ENCODE measurements at places on chromosomes 2 and 18.

GRCh38 chr2:195456771-195457170, 200.3 kb upstream of the SLC39A10 start:
- no peak for DNase-seq

GRCh38 chr18:28575123-28575522, 398.2 kb upstream of the CDH2 start:
- DNase-seq = no peak

DNA sequence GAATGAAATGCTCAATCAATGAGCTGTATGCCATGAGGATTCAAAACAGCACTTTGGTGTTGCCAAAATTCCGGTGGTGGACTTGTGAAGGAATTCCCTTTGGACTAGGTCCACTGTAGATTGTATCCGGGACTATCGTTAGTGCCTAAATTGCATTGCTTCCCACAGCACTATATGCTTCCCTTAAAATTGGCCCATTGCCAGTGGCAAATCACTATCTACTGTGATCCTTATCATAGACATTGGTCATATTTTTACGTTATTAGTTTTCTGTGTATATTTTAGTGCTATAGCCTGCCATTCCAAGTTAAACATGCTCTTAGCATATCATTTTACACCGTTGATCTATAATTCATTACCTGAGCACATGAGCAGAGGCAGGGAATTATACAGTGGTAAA, 1.7 kb downstream of the PJVK start:
- no peak for DNase-seq

DNA sequence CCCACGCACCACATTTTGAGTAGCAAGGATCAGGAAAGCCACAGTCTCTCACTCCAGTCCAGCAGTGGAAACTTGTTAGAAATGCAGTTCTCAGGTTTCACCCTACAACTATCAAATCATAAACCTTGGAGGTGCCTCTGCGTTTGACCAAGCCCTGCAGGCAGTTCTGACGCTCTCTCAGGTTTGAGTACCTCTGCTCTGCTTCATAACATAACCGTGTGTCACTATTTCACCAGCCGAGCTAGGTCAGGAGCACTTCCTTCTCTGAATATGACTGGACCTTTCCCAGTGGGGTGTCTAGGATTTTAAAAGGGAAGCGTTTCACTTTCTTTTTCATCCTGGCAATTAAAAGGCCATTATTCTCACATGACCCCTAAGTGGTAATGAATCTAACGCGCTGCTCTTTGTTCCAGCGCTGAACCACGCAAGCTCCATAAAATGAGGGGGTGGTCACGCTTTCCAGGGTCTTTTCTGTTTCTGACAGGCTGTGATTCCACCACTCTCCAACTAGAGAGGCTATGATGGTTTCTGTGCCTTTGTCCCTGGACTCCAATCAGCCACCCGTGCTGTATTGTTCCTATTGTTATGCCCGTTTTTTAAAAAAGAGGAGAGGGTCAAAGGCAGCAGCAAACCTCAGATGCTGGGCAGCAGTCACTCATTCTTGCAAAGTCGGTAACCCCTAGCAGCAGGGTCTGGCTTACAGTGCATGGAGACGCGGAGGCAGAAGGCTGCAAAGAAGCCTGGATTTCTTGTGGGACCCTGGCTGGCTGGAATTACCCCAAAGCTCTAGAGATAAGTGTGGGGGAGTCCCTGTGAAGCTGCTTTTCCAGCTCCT, 75.2 kb upstream of the CTNNA2 start:
- DNase-seq = no peak

DNA sequence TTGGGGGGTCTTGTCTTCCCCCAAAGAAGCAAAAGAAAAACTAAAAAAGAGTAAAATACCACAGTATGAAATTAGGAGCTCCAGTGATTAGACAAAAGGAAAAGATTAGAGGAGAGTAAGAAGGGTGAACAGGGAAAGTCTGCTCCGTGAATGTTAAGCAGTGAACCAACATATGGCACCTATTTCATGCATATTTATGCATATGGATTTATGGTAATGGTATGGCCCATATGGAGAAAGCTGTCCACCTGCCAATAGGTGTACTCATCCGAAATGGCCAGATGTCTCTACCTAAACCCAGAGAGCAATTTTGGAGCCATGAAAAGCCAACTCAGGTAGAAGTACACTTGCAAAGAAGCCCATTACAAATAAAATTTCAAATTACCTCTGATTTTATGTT, 404.0 kb upstream of the RAB6C start:
- DNase-seq = no peak

DNA sequence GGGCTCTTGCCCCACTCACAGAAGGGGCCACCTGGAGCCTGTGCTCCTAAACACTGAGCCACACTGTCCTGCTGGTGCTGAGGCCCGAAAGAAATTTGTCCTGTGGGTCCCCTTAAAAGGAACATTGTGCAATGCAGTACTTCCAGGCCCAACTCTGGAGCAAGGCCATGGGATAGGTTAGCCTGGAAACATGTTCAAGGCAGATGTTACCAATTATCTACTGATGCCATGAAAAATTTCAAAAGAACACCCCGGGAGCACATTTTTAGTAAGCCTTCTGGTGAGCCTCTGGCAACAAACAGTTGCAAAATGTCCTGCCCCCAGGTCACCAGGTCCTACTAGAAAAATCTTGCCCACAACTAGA, 12.3 kb upstream of the PTMA start:
- DNase-seq = no peak

DNA sequence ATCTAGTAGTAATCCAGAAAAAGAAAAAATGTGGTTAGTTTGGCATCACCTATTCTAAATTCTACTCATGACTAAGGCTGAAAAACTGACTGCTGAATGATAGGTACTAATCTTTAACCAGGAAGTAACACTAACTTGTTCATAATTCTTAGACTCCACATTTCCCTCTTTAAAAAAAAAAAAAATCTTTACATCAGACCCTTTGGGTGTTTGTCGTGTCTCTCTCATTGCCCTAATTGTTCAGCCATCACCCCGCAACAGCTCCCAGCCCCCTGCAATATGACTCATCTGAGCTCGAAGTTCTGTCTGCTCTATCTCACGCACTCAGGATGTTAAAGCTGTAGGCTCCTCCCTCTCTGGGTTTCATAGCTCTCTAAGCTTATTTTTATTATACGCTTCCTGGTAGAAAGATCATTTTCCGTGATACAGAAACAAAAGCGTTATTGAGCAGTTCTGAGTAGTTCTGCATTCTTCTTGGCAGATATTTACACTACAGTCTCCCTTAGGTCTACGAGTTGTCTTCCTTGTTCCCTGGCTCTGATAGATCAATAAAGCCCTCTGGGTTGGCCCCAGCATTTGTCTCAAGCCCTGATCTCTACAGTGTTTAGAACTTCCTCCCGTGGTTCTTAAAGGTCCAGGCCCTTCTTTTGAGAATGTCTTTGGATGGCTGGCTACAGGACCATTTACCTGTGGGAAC, 95.6 kb downstream of the TNFRSF11A start:
- DNase-seq = peak; percentile 80

GRCh38 chr18:79388043-79388442, 7.7 kb upstream of the NFATC1 start:
- DNase-seq = no peak

- no peak for DNase-seq
Measured at GRCh38 chr2:150759106-150759505, 271.6 kb upstream of the RND3 start.

DNA sequence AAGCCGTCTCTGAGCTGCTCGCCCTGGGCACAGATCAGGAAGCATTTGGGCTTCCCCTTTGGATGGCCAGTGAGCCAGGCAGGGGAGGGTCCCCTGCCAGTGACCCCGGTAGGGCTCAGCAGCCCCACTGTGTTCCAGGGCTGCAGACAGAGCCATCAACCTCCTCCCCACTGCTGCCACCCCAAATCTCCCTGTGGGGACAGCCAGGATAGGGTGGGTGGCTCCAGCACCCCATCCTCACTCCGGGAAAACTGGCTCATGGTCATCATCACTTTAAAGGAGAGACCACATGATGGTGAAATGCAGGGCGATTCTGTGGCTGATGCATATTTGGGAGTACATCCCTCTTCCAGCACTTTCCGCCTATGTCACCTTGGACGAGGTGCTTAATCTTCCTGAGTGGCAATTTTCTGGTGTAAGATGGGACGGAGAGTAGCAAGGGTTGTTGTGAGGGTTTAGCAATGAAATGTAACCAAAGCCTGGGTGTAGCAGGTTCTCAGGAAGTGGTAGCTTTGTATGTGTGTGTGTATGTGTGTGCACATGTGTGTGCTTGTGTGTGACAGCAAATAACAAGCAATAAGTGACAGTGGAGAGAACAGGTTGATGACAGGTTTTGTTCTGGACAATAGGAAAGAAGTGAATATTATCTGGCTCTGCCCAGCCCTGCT, 61.8 kb downstream of the ACAA2 start:
- peak; percentile 62 for DNase-seq

DNA sequence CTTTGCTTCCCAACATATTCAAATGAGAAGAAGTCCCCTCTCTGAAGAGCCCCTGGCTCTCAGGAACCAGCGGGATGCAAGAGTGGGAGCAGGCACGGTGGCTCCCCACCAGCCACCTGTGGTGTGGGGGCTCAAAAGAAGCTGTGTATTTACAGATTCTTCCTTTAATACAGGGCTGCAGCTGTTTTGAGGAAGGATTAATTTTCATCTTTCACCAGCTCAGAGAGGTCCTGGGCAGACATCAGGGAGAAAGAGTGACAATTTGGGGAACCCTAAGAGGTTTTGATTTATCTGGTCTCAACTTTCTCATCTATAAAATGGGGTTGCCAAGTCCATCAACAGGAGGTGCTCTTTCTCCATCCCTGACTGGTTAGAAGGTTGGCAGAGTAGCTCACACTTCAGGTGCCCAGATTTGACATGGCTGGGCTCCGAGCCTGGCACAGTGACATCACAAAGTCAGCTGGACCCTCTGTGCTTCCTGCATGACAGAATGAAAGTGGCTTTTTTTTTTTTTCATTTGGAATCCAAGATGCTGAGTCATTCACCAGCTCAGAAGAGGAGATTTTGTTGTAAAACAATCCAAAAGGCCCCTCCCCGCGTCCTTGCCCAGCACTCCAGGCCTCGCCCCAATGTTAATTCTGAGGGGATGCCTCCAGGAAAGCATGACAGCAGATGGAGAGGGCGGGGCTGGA, 15.5 kb upstream of the SIX2 start:
- DNase-seq = no peak
